ENCODE measurements at places on chromosomes 11 and 22.
A peak's percentile ranks its signal among the peaks of the same experiment; 100 is the strongest.

- DNase-seq = no peak
Measured at GRCh38 chr22:19150482-19151328, 613 bp upstream of the GSC2 start.

DNA sequence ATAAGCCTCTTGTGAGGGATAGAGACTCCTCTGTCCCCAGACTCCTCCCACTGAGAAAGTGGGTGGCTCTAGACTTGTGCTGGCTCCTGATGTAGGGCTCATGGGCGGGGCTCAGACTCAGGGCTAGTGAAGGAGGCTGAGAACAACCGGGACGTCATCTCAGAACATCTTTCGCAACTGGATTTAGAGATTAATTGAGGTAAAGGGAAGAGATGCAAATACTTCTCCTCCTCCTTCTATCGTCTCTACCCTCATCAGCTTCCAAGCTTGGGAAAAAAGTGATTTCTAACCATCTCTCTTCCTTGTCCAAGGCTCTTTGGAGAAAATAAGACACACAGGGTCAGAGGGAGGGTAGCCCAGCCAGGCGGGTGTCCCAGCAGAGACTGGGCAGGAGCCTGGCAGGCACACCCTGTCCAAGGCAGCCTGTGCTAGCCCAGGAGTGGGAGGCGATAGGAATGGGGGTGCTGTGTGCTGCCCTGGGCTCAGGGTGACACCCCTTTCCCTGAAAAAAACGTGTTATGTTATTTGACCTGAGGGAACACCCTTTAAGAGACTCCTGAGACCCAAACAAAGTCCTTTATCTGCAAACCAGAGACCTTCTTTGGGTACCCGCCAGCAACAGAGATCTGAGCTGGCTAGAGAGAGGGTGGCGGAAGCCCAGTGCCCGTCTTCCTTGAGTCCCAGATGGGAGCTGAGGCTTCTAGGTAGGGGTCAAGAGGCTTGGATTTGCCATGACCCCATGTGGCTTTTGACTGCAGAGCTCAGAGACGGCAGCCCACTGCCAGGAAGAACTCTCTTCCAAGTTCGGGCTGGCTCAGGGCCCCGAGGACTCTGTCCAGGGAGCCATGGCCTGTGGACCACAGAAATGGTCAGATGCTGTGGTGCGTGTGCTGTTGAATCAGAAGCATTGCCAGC is 160.9 kb downstream of the ADAMTS15 start:
- DNase-seq = no peak

GRCh38 chr22:46121523-46122287 is 28.6 kb upstream of the PPARA start:
- DNase-seq = no peak

DNA sequence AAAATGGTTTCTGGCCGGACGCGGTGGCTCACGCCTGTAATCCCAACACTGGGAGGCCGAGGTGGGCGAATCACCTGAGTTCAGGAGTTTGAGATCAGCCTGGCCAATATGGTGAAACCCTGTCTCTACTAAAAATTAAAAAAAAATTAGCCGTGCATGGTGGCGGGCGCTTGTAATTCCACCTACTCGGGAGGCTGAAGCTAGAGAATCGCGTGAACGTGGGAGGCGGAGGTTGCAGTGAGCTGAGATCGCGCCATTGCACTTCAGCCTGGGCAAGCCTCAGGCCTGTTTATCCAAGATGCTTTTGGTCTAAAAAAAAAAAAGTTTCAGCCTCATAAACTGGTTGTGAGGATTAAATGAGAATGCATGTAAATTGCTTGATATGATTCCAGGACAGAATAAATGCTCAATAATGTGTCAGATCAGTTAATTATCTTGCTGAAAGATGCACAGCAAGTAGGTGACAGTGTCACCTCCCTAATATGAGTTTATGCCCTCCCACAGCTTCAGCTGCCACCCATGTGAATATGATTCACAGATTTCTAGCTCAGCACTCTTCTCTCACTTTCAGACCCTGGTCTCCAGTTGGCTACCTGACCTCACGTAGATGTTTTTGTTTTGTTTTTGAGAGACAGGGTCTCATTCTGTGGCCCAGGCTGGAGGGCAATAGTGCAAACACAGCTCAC is 1.1 kb upstream of the ALG8 start:
- no peak for DNase-seq

- no peak for DNase-seq
Measured at GRCh38 chr11:88288560-88288959, 49.0 kb downstream of the CTSC start.

GRCh38 chr22:29136782-29137700 is 64.2 kb downstream of the KREMEN1 start:
- DNase-seq = no peak

DNA sequence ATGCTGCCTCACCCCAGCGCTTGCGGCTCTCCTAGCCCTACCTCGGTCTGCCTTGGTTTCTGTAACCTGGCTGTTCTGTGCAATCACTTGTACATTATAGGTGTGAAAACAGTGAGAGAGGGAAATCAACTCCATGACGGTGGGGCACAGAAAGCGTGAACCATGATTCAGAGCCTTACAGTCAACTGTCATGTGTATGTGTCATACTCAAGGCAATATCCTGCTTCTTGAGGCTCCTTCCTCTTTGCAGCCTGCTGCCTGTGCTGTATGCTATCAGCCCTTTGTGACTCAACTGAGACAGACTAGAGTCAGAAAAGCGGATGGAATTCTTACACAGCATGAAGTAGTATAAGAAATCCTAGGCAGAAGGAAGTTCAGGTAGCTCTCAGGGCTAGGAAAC is 2.1 kb downstream of the NRIP3 start:
- DNase-seq = peak; percentile 93

Data from fibroblast of skin of back (primary cell).